Activated effector memory CD4-positive, alpha-beta T cell treated with Interleukin-2 at 50 U/mL for 16 hours (primary cell): ENCODE measurements at places on chromosomes 1 and 21.

DNA sequence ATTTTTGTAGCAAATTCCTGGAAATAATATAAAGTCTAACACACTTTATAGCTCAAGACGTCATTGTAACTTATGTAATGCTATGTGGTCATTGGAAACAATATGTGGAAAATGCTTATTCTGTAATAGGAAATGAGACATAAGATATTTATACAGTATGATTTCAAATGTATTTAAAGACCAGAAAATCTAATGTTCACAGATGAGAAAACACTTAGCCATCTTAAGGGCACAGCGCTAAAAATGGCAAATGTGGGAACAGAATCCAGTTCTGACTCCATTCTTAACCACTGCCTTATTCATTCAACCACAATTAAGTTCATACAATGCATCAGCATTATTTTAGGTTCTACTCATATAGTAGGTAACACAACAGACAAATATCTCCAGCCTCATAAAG, 12.5 kb downstream of the CSDE1 start:
- no peak for DNase-seq

DNA sequence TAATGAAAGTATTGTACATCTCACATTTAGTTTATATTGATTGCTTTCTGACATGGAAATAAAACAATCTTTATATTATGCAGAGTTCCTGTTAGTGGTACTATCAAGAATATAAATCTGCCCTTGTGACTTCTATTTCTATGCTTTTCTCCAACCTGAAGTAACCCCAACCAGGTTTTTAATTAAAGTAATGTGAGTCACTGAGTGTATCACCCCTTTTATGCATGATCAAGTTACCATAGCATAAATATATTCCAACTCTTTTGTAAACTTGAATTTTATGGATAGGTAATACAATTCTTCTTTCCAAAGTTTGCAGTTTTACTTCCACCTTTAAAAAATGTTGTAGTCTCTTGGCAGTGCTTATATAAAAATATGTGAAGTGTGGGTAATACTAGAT, 532.3 kb downstream of the USP25 start:
- DNase-seq: no peak

GRCh38 chr21:43854773-43855633, 10.0 kb upstream of the AGPAT3 start:
- DNase-seq: no peak

GRCh38 chr1:3352299-3352951, 102.0 kb upstream of the ARHGEF16 start:
- no peak for DNase-seq

DNA sequence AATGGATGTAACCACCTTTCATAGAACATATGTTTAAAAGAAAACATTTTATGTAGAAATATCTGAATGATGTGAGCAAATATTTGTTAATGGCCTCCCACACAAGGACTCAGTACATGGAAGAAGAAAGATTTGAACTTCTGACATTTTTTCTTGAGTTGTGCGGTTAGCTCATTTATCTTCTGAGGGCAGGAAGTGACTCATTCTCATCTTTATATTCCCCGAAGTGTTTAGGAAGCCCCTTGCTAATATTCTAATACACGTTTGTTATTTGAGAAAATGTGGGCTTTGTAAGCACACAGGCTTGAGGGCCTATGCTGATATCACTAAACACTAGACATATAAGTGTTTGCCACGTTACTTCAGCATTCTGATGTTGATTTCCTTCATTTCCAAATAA, 392.5 kb upstream of the PTBP2 start:
- DNase-seq: no peak

GRCh38 chr1:17881761-17882160, 126.6 kb downstream of the ACTL8 start:
- DNase-seq: no peak

DNA sequence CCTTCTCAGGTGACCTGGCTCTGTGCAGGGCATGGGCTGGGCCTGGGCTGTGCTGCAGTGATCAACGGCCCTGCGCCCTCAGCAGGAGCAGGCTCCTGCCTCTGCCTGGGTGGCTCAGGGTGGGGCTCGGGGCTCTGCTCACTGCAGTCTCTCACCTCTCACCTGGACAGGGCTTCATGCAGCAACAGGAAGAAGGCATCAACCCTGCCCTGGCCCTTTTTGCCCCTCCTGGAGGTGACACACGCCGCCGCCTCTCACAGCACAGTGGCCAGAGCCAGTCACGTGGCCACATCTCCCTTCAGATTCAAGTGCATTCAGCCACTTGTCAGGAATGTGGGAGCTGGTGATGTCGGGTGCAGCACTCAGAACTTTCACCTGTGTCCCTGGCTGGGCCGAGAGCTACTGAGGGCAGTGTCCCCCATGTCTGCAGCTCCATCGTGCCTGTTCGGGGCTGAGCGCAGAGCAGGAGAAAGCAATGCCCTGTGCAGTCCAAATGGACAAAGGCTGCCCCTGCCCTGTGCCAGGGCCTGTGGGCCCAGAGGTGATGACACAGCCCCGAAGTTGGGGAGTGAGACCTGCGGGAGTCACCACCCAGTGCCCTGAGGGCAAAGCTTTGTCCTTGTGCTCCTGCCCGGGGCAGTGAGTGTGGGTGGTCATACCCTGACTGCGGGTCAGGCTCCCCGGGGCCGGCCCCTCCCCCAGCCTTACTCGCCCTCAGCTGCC, 314.0 kb downstream of the PTPRU start:
- DNase-seq: no peak

DNA sequence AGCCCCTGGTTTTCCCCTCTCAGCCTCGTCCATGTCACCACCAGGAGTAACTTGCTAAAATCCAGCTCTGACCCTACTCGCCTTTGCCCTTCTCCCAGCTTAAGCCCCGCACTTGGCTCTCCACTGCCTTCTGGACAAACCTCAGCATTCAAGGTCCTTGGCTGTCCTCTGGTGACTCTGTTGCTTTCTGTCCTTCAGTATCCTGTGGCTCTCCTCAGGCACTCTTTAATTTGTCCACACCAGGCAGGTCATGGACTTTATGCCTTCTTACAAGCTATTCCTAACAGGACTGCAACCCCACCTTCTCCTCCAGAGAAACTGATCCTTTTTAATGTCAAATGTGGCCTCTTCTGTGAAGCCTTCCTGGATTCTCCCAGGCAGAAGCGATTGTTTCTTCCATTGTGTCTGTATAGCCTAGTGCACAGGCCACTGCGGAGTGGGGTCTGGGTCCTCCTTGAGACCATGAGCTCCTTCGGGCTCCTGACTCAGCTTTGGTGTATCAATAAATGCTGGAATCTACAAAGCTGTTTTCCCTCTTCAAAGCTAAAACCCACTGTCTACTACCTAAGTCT, 26.7 kb upstream of the CTPS1 start:
- no peak for DNase-seq

GRCh38 chr1:111140680-111140967, 601 bp downstream of the CEPT1 start:
- no peak for DNase-seq

DNA sequence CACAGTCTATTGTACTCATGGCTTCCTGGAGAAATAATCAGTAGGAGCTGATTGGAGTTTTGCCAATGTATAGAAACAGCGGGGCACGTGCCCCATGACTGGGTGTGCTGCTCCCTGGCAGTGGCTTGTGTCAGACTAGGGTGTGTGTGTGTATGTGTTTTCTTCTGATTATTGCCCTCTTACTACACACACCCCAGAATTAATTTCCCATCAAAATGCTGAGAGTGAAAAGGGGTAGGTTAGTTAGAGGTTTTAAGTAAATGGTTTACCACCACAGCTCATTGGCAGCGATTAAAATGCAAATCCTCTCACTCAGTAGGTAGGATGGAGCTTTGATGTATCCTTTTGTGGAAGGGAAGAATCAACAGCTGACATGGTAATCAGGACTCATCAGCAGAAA, 29.9 kb downstream of the HHAT start:
- no peak for DNase-seq

DNA sequence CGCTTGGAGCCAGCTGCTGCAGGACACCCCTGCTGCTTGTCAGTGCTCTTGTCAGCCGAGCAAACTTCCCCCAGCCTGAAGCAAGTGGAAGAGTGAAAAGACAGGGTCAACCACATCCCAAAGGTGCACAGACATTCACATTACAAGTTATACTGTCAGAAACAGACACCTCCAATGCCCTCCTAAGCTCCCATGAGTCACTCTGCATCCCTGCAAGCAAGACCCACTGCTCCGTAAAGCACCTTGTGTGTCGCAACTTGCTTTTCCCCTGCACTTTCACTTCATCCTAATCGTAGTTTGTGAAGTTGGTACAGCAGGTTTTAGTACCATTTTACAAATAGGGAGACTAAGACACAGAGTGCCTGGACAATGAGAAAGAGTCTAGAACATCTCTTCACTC, 51.1 kb downstream of the KCNH1 start:
- no peak for DNase-seq

GRCh38 chr1:236978740-236979139, 25.5 kb downstream of the MT1HL1 start:
- DNase-seq: no peak

DNA sequence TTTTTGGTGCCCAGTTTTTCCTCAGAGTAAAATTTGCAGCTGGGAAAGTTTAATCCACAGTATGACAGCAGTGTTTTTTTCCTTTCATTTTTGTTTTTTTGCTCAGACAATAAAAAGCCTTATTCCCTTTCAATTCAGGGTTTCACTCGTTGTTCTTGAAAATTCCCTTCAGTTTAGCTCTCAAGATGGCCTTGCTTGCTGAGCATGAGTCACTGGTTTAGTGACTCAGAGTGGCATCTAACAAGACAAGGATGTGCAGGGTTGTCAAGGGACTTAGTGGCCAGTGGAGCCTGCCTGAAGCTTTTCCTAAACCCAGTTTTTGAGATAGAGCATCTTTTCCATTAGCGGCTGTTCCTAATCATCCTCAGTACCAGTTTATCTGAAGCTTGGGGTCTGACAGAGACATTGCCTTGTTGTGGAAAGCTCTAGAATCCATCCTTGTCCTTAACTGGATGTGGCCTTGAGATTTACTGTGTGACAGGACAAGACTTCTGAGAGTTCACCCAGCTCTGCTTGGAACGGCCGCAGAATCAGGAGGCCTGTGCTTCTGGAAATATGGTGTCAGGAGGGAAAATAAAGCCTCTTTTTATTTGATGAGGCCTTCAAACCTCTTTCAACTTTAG, 48.4 kb upstream of the DNAJC6 start:
- no peak for DNase-seq

- DNase-seq: no peak
These were observed 4.9 kb upstream of the AKR1A1 start for GRCh38 chr1:45545553-45546310.

DNA sequence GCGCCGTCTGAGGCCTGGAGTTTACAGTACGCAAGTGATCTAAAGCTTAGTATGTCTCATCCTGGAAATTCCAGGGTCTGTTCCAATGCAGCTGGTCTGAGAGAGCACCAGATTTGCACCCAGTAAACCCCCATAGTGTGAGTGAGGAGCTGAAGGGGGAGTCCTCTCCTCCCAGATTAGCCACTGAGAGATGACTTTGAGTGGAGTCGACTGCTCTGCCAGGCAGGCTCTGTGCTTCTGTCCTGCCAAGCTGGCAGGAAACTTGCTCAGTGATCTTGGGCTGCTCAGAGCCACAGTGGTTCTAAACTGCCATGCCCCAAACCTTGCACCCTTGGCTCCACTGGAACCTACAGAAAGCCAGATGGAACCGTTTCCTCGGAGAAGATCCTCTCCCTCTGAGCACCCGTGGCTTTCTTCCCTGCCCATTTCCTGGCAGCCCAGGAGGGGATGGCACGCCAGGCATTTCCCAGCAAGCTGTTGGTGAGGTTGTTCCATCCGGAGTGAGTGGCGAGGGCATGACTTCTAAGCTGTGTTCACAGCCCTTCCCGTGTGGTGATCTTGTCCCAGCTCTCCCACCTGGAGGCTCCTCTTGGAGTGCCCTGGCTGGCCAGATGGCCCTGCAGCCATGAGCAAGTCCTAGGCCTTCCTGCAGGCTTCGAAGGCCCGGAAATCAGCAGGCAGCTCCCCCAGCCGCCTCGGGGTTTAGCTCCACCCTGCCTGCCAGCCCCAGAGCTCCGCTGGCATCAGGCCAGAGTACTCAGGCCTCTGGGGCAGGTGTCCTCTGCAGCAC, 125.9 kb upstream of the VAMP3 start:
- no peak for DNase-seq

DNA sequence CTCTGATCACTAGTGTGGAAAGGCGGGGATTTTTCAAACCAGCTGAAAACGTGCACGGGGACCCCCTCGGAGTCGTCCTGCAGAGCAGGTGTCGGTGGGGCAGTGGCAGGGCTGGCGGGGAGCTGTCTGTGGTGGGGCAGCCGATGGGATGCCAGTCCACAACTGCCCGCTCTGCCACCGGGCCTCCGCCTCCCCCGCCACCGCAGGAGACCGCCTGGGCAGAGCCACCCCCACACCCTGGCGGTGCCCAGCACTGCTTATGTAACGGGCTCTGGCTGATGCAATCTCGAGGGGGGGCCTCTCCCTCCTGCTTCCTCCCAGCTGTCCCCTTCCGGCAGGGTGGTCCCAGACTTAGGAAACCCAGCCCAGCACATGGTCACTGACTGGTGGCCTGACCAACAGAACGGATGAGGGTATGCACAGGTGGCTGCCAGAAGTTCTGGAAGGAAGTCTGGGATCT, 9.3 kb downstream of the CHD5 start:
- DNase-seq: no peak

- DNase-seq: no peak
These were observed 35.5 kb downstream of the CAPN2 start for GRCh38 chr1:223747838-223748335.

DNA sequence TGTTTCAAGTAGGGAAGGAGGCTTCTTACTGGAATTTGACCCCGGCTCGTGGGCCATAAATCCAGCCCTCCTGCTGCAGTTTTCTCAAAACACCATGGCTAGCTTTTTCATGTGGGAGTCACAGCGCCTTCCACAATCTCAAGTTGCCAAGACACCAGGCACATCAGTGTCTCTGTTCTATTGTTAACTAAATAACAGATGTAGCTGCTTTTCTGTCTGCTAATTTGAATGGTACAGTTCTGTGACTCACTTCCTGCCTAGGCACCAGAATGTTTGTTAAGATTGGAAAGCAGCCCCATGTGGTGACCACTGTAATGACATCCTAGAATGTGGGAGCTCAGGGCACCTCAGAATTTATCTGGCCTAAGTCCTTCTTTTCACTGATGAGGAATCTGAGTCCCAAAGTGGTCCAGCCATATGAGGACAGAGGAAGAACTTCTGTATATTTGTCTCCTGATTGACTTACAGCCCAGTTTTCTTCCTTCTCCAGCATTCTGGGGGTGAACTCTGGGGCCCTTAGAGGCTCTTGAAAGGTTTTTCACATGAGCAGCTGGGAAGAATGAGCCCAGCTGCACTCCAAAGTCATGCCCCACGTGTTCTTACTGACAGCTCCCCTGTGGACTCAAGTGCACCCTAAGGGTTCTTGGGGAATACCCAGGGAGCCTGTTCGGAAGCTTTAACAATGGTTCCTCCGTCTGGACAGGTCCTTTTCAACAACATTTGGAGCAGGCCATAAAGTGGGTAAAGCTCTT, 27.5 kb downstream of the TRIM45 start:
- DNase-seq: no peak

GRCh38 chr1:160942926-160943325, 11.7 kb downstream of the ITLN2 start:
- no peak for DNase-seq
